Epithelial cell of proximal tubule (primary cell): ENCODE measurements at places on chromosomes 1 and 21. TPM values are rescaled to one million over a fixed set of nuclear protein-coding genes. Genes with fewer than 3 reads are reported as not detected.
A peak's percentile ranks its signal among the peaks of the same experiment; 100 is the strongest.

DNA sequence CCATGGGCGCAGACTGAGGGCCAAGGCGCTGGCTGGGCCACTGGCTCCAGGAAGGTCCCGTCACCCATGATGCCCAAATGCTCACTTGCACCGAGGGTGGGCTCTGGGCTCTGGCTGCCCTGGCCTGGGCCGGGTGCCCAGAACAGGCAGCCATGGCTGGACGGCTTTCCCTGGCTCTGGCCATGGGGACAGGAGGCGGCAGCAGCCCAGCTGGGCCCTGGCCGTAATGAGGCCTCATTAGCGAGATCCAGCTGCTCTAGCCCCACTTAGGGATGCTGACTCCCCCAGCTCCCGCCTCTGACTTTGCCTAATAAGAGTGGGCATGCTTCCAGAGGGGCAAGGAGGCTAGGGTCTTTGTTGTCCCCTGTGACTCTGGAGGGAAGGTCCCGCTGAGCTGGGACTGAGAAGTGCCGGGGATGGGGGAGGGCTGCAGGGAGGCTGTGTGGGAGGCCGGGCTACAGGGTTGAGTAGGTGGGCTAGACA, 11.8 kb downstream of the SLC6A9 start:
- no peak for DNase-seq

DNA sequence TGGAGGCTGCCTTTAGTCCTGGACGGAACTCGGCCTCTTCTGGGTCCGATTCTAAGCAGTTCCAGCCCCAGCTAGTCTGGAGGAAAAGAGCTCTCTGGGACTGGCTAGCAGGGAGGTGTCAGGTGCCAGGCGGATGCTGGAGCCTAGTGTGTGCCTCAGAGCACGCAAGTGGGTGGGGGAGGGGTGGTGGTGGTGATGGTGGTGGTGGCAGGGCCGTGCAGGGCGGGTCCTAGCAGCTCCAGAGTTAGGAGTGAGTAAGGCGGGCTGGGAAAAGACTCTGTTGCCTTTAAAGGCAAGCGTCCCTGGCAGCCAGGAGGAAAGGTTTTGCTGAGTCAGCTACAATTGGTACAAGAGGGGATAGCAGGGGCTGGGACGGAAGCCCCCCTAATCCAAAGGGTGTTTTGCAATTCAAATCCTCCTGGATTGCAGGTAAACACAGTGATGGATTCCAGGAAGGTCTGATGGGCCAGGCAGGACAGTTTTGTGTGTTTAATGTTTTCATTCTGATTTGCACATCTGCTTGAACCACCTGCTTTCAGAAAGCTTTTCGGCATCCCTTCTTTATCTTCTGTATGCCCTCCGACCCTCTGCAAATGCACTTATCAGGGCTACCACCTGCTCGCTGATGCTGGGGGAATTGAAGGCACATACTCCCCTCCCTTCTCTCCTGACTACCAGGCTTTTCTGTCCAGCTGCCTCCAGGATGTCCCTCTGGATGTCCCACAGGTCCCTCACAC, 4.1 kb upstream of the SLC2A1 start:
- DNase-seq, result no peak

PTPN14 gene
- 24.6 and 39.4 TPM in 2 replicates for total RNA-seq

SIK1 gene
- 2.7 and 4.4 TPM in 2 replicates for total RNA-seq

DNA sequence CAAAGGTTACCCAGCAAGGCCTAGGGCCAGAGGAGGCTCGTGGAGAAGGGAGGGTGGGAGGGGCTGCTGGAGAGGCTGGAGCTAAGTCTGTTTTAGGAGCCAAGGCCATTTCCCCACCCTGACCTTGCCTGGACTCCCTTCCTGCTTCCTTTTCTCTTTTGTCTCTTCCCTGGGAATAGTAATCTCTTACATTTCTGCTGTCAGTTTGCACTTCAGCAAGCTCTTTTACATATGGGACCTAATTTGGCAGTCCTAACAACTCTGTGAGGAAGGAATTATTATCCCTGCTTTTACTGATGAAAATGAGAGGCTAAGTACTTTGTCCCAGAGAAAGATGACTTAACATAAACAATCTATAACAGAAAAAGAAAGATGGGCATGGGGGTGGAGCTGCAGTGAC, 13.8 kb downstream of the OPTC start:
- DNase-seq, result no peak

DNA sequence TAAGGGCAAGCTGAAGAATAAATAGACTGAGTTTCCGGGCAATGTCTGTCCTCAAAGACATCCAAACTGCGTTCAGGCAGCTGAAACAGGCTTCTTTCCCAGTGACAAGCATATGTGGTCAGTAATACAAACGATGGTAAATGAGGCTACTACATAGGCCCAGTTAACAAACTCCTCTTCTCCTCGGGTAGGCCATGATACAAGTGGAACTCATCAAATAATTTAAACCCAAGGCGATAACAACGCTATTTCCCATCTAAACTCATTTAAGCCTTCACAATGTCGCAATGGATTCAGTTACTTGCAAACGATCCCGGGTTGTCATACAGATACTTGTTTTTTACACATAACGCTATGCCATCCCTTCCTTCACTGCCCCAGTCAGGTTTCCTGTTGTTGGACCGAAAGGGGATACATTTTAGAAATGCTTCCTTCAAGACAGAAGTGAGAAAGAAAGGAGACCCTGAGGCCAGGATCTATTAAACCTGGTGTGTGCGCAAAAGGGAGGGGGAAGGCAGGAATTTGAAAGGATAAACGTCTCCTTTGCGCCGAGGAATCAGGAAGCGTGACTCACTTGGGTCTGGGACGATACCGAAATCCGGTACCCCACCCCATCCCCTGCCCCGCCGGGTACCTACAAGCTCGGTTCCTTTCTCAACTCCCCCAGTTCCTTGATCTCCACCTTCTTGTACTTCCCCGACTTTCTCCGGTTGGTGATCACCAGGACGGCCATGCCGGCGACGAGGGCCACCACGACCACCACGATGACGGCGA, 1.3 kb downstream of the TACSTD2 start:
- no peak for DNase-seq

PRMT2 gene
- total RNA-seq, result 86.2 and 98.8 TPM in 2 replicates

- no peak for DNase-seq
Measured at GRCh38 chr1:191869790-191870312, 288.4 kb upstream of the RGS18 start.

- no peak for DNase-seq
Measured at GRCh38 chr1:1324524-1325287, at the start of the genes CPTP and INTS11. TSS of gene CPTP (plus strand) at chr1:1324802. CDS start at chr1:1326911, 2,109 bp downstream. TSS of gene INTS11 (minus strand) at chr1:1324660. CDS start at chr1:1324608, 52 bp downstream.

DNA sequence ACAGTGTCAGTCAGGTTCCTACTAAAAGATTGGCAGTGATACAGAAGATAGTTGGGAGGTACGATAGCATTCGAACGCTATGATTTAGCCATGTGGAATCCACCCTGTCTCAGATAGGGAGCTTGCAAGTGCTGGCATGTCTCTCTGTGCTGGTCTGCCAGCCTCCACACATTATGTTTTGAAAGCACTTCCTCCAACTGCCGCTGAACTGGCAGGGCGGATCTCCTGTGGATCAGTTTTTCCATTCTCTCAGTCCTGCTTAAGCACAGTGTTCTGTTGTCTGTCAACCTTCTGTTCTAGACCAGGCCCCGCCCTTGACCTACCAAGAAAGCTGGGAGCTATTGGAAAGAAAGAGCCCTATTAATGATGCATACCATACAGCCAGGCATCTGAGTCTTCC, 65.5 kb upstream of the PALMD start:
- DNase-seq, result no peak

DNA sequence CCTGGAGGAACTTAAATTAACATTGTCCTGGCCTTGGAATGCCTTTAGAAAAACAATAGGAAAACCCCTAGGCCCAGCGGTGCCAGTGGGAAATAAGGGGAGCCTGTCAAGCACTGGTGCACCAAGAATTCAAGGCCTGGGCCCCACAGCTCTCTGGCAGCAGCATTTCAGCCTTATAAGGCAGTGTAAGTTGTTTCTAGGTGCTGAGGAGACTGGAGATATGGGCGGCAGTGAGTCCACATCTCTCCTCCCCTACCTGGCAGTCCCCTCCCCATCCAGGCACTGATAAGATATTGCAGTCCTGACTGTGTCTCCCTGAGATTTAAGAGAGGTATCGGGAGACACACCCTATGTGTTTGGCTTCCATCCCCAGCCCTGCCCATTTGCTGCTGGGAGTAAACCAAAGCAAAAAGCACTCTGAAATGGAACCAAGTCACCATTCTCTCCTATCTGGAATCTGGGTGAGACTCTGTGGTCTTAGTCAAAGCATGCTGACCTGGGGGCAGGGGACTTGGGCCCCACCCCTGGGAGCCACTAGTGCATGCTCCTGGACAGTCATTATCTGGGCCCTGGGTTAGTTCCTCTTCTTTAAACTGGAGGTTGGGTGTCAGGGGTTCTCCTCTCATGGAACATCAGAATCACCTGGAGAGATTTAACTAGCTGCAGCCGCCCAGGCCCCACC, 30.5 kb downstream of the DEGS1 start:
- DNase-seq, result no peak

DNA sequence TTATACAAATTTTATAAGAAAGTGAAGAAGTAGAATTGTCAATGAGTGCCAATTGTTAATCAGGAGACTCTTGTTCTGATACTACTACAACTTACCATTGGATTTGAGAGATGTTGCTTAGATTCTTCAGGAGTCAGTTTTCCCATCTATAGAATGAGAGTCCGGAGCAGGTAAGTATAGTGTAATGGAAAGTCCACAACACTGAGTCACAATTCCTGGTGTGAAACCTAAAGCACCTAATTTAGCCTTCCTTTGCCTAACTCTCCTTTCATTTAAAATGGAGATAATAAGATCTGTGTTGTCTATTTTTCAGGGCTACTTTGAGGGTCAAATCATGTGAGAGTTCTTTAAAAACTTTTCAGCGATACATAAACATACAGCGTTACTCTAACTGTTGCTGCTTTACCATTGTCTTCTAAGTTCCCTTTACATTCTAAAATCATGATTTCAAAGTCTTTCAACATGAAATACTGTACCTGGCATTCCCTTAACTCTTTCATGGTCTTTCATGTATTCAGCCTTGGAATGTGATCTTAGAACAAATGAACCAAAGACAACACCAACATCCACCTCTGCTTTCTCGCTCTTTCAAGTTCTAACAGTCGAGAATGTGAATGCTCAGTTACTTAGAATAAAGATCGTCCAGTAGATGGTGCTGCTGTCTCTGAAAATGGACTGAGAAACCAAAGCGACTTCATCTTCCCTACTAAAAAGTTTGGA, 90.9 kb downstream of the SLC30A10 start:
- peak; percentile 29 for DNase-seq

C1orf226 gene
- 2.5 and 5.9 TPM in 2 replicates for total RNA-seq

CD5L gene
- total RNA-seq, result not detected in 2 replicates

RAB13 gene
- total RNA-seq, result 30.5 and 41.9 TPM in 2 replicates

GRCh38 chr1:36988741-36989193, 45.5 kb downstream of the GRIK3 start:
- no peak for DNase-seq

- no peak for DNase-seq
Measured at GRCh38 chr1:109946511-109946910, 35.9 kb downstream of the CSF1 start.

GJA9 gene
- not detected in 2 replicates for total RNA-seq

DNA sequence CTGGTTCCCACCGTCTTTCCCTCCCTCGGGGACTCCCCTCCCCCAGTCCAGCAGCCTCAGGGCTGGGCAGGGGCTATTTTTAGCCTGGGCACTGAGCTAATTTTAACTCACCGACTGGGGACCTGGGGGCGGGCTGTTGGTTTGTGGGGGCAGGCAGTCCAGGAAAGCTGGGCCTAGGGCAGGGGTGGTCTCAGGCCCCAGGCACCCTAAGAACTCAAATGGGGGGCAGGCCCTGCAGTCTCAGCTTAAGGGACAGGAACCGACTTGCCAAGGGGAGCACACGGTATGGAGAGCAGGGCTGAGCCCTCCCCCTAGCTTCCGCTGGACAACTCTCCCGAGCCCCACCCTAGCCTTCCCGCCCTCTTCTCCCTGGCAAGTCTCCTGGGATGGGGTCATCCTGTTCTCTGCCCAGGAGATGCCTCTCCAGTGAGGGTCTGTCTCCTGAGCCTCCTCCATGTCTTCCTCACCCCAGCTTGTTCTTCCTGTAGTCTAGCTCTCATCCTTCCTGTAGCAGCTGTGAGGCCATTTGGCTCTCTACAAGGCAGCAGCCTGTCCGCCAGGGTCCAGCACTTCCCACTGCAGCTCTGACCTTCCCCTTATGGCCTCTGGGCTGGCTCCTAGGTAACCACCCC, 10.1 kb downstream of the MEF2D start:
- no peak for DNase-seq

- peak; percentile 13 for DNase-seq
Measured at GRCh38 chr1:242629396-242629795, 104.9 kb upstream of the PLD5 start.

DNA sequence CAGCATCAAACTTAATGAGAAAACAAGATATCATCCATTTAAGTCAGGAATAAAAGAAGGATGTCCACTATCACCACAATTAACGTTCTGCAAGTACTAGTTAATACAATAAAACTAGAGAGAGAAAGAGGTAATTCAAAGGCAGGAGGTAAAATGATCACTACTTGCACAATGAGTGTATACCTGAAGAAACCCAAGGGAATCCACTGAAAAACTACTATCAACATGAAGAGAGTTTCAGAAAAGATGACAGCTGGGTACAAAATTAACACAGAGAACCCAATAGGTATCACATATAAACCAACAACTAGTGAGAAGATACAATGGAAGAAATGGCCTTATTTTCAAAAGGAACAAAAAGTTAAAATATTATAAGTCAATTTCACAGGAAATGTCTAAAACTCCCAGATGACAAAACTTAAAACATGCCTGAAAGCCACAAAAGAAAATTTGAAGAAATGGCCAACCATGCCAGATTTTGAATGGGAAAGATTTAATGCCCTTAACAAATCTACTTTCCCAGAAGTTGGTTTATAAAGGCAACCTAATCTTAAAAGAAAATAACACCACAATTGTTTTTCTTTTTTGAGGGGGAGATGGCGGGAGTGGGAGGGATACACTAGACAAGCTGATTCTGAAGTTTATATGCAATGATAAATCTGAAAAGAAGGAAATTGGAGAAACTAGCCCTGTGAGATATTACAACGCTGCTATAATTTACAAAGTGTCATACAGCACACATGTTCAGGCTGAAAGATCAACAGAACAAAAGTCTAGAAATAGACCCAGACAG, 17.8 kb downstream of the VPS26C start:
- no peak for DNase-seq

- DNase-seq, result peak; percentile 68
Measured at GRCh38 chr1:240190881-240191401, 99.3 kb downstream of the FMN2 start.

KCNQ4 gene
- 1.0 and 2.2 TPM in 2 replicates for total RNA-seq

DNA sequence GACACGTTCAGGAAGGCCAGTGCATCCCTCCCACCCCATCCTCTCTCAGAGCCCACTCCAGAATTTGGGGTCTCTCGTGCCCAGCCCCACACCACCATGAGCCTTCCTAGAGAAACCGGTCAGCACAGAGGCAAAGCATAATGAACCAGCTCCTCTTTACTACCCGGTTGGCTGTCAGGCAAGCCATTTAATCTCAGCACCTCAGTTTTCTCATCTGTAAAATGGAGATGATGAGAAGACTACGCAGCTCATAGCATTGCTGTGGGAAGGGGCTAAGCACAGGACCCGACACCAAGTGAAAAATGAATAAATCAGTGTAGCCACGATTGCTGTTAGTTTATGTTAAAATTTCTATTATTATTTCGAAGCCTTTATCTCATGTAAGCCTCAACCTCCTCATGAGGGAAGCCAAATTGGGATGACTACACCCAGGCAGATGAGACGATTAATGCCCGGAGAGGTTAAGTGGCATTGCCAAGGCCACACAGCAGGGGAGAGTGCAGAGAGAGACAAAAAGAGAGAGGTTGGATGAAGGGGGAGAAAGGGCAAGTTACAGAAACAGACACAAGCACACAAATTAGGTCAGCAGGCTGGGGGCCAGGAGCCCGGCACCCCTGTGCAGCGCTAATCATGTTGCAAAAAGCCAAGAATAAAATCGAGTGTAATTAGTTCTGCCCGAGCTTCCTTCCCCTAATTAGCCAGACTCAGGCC, 25.7 kb downstream of the SDC3 start:
- no peak for DNase-seq
